T-helper 2 cell treated with Interferon-gamma antibody and Interleukin-4, amounts not matched to agents 100 ng/mL and 5 ng/mL, for 36 hours (primary cell): ENCODE measurements at places on chromosomes 12 and 14. TPM values are rescaled to one million over a fixed set of nuclear protein-coding genes. Genes with fewer than 3 reads are reported as not detected.

SLC24A4 gene
- not detected in 2 replicates for total RNA-seq

MYF5 gene
- total RNA-seq = not detected in 2 replicates

FGD6 gene
- total RNA-seq = 0.57 and 0.70 TPM in 2 replicates

ACRBP gene
- 1.5 and 1.7 TPM in 2 replicates for total RNA-seq

SERPINA12 gene
- not detected in 2 replicates for total RNA-seq

NABP2 gene
- 67.9 and 68.5 TPM in 2 replicates for total RNA-seq

WDR89 gene
- 22.1 and 22.9 TPM in 2 replicates for total RNA-seq

TPH2 gene
- not detected in 2 replicates for total RNA-seq

IPO8 gene
- total RNA-seq = 44.4 and 46.4 TPM in 2 replicates

C14orf132 gene
- total RNA-seq = 0.41 and 0.48 TPM in 2 replicates

CLEC4D gene
- not detected in 2 replicates for total RNA-seq

SLC10A1 gene
- total RNA-seq = not detected in 2 replicates

BEGAIN gene
- total RNA-seq = 2.2 and 2.8 TPM in 2 replicates

LGR5 gene
- not detected in 2 replicates for total RNA-seq

NRXN3 gene
- not detected in 2 replicates for total RNA-seq

ZNF268 gene
- 17.2 and 19.8 TPM in 2 replicates for total RNA-seq

SLC38A4 gene
- total RNA-seq = not detected in 2 replicates

C12orf60 gene
- 1.3 and 1.5 TPM in 2 replicates for total RNA-seq

TAS2R9 gene
- total RNA-seq = not detected in 2 replicates

SERPINA5 gene
- not detected in 2 replicates for total RNA-seq

EIF4B gene
- total RNA-seq = 383 and 386 TPM in 2 replicates

BCL11B gene
- total RNA-seq = 79.2 and 79.6 TPM in 2 replicates

P2RX7 gene
- 15.1 and 15.8 TPM in 2 replicates for total RNA-seq

INSM2 gene
- not detected in 2 replicates for total RNA-seq

MMAB gene
- total RNA-seq = 32.2 and 36.2 TPM in 2 replicates

GDF3 gene
- total RNA-seq = not detected in 2 replicates

REP15 gene
- total RNA-seq = 0.30 and 0.34 TPM in 2 replicates

NGB gene
- not detected in 2 replicates for total RNA-seq

BMP4 gene
- total RNA-seq = 0.55 and 1.0 TPM in 2 replicates

ARHGEF25 gene
- total RNA-seq = 0.48 and 1.0 TPM in 2 replicates

CCDC88C gene
- 175 and 184 TPM in 2 replicates for total RNA-seq

PTGER2 gene
- 123 and 128 TPM in 2 replicates for total RNA-seq

DPPA3 gene
- total RNA-seq = not detected in 2 replicates

ANKRD33 gene
- total RNA-seq = not detected in 2 replicates

SLC6A13 gene
- total RNA-seq = 0.18 TPM in 1 of 2 replicates, not detected in the other

FGF23 gene
- total RNA-seq = not detected in 2 replicates

PDZRN4 gene
- not detected in 2 replicates for total RNA-seq

CSAD gene
- total RNA-seq = 24.9 and 25.3 TPM in 2 replicates

TMEM121 gene
- 4.1 and 4.6 TPM in 2 replicates for total RNA-seq

OR5AU1 gene
- total RNA-seq = not detected in 2 replicates

RD3L gene
- total RNA-seq = not detected in 2 replicates

SSTR1 gene
- total RNA-seq = not detected in 2 replicates

LMO3 gene
- not detected in 2 replicates for total RNA-seq

NELL2 gene
- 12.1 and 15.8 TPM in 2 replicates for total RNA-seq

RNASE4 gene
- total RNA-seq = 1.2 and 1.3 TPM in 2 replicates

FAM181A gene
- total RNA-seq = not detected in 2 replicates

SPRING1 gene
- 24.9 and 30.3 TPM in 2 replicates for total RNA-seq
